ENCODE measurements at places on chromosomes 1 and 21.

DNA sequence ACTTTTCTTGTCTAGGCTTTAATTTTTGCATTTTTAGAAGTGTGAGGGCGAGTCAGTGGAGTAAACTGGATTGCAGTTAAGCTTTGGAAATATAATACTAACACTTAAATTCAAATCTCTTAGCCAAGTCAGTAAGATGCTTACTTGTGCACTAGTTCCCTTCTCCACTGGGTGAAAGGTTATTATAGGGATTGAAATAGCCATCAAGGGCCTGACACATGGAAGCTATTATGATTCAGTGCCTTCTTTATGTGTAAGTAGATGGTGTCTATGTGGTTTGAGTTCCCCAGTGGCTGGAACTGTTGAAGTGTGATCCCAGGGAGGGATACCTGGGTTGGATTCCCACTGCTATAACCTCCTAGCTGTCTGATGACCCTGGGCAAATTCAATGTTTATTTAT is 24.7 kb upstream of the DMRTA2 start:
- DNase-seq, result no peak

GRCh38 chr1:209620487-209620884 is 31.7 kb downstream of the LAMB3 start:
- DNase-seq, result no peak

- no peak for DNase-seq
Observed at GRCh38 chr1:59016390-59016789, 232.5 kb upstream of the JUN start.

- DNase-seq, result no peak
Observed at GRCh38 chr1:218352075-218352438, 6.9 kb downstream of the TGFB2 start.

DNA sequence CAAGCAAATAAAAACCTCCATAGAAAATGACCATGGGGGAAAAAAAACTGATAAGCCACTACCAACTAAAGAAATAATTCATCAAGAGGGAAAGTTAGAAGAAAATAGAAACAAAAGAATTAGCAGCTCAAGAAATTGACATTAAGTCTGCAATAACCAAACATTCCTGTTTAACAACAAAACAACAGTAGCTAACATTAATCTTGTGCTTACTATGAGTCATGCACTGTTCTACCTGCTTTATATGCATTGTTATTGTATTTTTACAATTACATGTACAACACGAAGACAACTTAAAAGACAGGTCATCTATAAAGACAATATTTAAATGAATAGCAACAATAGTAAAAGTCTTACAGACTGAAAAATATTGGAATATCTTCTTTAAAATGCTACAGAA is 34.4 kb upstream of the LRRC7 start:
- DNase-seq, result no peak

DNA sequence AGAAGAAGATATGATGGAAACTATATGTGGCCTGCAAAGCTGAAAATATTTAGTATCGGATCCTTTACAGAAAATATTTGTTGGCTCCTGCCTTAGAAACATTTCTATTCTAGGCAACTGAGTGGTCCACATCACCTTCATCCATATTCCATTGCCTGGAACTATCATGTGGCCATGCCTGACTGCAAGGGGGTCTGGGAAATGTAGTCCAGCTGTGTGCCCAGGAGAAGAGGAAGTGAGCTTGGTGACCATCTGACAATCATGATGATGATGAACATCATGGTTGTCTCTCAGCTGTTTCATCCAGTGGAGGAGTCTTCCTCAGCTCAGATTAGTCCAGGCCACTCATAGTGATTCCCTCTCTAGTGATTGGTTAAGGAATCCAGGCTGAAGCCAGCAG is 61.8 kb upstream of the IFNLR1 start:
- no peak for DNase-seq

- DNase-seq, result no peak
Observed at GRCh38 chr1:179297105-179297378, 3.4 kb downstream of the SOAT1 start.

DNA sequence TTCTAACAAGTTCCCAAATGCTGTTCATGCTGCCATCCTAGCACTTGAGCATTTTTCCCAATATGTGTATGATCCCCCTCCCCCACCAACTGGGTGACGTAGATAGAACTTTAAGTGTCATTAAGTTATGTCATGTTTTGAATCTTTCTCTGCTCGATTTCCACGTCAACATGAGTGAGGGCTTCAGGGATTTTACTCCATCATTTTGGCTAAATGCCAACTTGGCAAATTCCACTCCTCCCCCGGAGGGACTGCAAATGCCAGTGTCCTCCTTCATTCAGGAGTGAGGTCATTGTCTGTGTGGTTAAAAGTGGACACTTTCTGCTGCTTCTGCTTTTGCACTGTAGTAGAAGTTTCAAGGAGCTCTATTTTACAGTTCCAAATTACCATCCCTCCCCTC is 201.7 kb downstream of the FGGY start:
- no peak for DNase-seq

- no peak for DNase-seq
Observed at GRCh38 chr1:89682611-89683010, 49.7 kb downstream of the LRRC8C start.

DNA sequence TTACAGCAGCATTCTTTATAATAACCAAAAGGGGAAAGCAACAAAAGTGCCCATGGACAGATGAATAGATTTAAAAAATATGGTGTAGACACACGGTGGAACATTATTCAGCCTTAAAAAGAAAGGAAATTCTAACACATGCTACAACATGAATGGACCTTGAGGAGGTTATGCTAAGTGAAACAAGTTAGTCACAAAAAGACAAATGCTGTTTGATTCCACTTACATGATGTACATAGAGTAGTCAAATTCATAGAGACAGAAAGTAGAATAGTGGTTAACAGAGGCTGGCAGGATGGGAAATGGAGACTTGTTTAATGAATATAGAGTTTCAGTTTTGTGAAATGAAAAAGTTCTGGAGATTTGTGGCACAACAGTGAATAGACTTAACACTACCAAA is 151.4 kb downstream of the CYYR1 start:
- no peak for DNase-seq
